Activated naive CD4-positive, alpha-beta T cell (primary cell): ENCODE measurements at places on chromosomes 7 and 10.

- no peak for DNase-seq
Observed at GRCh38 chr7:46450425-46450824, 529.4 kb upstream of the IGFBP3 start.

- no peak for DNase-seq
Observed at GRCh38 chr10:91557651-91558111, 75.2 kb downstream of the PPP1R3C start.

DNA sequence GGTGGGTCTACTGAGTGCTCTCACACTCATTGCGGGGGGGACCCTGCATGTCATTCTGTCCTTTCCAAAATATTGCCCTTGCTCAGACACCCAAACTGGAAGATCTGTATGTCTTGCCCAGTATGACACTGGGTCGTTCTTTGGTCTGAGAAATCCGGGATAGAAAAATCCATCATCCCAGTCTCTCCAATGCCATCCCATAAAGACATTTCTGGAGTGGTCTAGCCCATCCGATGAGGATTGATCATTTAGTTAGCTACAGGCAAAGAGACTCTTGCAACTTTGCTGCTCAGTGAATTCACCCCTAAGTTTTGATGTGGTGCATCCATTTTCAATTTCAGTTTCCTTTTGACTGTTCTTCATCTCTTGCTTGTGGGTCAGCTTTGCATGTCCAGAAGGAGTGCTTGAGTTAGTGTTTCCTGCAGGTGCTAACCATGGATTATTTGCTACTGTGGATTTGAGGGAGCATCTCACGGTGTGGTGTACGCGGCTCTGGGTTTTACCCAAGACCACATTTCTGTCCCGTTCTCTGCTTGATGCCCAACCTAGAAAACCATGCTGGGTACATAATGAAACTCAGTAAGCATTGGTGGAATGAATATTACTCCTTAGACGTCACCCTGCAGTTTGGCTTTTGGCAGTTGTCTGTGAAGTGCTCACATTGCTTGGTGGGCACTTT is 247.0 kb upstream of the MKI67 start:
- no peak for DNase-seq

- no peak for DNase-seq
Observed at GRCh38 chr10:110425684-110426293, 71.9 kb upstream of the DUSP5 start.

DNA sequence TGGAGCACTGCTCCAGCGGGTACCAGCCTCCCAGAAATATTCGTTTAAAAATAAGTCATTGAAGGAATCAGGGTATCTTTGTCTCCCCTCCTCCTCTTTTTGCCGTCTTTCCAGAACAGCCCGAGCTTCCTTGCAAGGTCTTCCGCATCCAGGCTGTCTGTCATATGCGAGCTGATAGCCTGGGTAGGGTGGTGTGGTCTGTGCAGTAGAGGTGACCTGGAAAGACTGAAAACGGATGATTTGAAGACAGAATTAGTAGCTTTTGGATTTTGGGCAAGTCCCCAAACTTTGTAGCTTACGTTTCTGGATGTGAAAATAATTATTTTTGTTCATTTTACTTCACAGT is 480 bp downstream of the VPS50 start:
- no peak for DNase-seq

DNA sequence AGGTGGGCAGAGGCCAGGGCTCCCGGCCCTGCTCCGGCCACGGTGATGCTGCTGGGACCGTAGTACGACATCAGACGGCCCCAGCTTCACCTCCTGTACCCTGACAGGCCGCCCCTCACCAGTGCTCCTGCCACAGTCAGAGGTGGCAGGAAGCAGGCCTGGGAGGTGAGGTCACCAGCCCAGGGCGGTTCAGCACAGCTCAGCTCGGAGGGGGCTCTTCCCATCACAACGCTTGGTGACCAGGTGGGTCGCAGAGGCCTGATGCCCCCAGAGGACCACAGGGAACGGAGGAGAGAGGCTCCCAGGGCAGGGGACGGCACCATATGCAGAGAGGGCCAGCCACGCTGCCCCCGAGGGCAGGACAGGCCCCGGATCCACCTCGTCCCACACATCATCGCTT is 8.8 kb downstream of the MICALL2 start:
- DNase-seq = no peak

- DNase-seq = no peak
Observed at GRCh38 chr7:92751902-92752901, 84.2 kb downstream of the CDK6 start.

DNA sequence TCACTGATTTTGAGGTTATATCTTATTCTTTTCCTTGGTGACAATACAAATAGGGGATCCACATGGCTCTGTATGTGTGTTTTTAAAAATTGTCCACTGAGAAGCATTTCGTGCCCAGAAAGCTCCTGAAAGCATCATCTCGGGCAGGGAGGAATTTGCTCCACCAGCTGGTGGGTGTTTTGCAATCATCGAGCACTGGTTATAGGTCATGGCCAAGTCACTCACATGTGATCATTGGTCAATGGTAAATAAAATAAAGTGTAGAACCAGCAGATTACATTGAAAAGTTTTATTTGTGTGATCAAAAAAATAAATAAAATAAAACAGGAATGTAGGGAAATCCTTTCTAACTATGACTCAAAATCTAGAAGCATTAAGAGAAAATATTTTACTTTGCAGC is 23.0 kb upstream of the SNX13 start:
- DNase-seq = no peak

DNA sequence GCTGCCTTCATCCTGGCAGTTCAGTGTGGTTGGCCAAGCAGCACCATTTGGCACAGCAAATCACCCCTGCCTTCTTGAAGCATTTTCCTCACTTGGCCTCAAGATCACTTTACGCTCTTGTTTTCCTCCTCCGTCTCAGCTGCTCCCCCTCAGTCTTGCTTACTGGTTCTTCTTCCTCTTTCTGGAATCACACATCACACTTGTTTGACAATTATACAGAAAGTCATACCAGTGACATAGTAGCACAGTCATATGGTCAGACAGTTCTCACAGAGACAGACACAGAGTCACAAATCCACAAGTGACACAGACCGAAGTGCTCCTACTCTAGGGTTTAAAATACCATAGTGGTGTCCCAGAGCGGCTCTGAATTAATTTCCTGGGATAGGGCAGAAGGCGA is 43.8 kb upstream of the ARL4A start:
- no peak for DNase-seq

- no peak for DNase-seq
Observed at GRCh38 chr7:103437623-103438022, 8.4 kb downstream of the SLC26A5 start.

DNA sequence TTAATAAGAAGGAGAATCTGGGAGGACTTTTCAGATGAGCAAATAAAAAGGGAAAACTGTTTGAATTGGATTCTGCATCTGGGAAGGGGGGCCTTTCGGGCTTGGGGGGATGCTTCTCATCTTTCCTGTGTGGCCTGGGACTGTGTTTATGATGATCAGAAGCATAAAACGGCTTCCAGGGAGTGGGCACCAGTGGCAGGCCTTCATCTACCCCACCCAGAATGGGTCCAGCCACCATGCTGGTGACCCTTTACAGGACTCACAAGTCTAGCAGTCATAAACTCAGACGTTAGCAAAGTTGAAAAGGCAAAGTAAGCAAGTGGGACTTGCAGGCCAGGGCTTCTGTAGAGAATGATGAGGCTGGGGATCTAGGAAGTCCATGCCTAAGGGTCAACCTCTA is 198.3 kb upstream of the ZMIZ1 start:
- DNase-seq = no peak

- no peak for DNase-seq
Observed at GRCh38 chr7:16651396-16652239, 5.6 kb downstream of the BZW2 start.

DNA sequence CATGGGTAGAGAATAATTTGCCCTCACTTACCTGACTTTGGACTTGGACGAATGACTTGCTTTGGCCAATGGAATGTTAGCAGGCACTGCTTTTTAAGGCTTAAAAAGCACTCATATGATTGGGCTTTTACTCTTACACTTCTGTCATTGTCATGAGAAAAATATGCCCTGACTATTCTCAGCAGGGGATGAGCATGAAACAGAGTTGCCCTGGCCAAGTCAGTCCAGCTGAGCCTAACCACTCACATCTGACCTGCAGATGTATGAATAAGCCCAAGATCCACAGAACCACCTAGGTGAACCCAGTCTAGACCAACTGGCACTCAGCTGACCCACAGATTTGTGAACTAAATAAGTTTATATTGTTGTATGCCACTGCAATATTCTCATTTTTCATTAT is 573.5 kb downstream of the TNS3 start:
- DNase-seq = no peak

DNA sequence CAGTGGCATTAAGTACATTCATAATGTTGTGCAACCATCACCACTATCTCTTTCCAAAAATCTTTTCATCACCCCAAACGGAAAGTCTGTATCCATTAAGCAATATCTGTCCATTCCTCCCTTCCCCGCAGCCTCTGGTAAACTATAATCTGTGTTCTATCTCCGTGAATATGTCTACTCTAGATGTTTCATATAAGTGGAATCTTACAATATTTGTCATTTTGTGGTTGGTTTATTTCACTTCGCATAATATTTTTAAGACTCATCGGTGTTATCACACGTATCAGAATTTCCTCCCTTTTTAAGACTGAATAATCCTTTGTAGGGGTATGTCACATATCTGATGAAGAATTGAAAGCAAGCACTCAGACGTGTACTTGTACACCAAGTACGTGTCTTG is 86.0 kb upstream of the FGFR2 start:
- no peak for DNase-seq

DNA sequence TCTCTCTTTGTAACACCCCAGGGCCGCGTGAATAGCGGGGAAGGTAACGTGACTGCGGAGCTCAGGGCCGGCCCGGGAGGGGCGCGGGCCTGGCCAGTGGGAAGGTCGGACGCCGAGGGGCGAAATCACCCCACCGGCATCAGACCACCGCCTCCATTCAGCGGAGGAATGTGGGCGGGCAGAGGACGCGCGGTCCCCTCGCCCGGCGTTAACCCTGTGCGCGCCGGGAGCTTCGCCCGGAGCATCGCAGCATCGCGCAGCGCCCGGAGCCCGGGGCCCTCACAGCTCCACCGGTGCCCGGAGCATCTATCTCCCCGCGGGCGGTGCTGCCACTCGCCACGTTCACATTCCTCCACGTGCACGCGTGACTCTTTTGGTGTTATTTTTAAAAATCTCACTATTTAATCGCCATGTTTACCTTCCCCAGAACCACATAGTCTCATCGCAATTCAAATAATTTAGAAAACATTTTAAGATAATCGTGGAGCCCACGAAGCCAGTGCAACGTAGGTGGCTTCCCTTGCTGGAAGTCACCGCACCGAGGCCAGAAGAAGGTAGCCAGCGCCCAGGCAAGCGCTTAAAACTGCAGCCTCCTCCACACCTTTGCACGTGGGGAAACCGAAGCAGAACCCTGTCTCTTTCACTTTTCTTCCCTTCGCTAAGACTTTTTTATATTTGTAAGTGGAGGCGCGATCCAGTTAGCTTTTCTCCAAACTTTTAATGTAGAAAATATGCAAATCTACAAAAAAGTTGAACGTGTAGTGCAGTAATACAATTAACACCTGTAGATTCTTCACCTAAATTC is 21.8 kb downstream of the FGFBP3 start:
- DNase-seq = no peak

- no peak for DNase-seq
Observed at GRCh38 chr7:6277476-6277875, 5.1 kb upstream of the CYTH3 start.

DNA sequence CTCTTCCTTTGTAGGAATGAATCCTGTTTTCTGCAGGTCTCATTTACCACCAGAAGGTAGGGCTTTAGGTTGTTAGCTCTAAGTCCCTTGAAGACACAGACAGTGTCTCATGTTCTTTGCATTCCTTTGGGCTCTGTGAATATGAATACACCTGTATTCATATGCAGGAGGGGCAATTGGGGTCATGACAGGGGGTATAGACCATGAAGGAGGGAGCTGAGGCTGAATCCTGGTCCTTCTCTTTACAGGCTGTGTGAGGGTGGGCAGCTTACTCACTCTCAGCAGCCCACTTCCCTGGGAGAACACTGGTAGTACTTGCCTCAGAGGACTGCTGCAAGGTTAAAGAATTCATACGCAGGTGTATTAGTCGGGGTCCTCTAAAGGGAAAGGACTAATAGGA is 267.2 kb upstream of the MGMT start:
- no peak for DNase-seq

DNA sequence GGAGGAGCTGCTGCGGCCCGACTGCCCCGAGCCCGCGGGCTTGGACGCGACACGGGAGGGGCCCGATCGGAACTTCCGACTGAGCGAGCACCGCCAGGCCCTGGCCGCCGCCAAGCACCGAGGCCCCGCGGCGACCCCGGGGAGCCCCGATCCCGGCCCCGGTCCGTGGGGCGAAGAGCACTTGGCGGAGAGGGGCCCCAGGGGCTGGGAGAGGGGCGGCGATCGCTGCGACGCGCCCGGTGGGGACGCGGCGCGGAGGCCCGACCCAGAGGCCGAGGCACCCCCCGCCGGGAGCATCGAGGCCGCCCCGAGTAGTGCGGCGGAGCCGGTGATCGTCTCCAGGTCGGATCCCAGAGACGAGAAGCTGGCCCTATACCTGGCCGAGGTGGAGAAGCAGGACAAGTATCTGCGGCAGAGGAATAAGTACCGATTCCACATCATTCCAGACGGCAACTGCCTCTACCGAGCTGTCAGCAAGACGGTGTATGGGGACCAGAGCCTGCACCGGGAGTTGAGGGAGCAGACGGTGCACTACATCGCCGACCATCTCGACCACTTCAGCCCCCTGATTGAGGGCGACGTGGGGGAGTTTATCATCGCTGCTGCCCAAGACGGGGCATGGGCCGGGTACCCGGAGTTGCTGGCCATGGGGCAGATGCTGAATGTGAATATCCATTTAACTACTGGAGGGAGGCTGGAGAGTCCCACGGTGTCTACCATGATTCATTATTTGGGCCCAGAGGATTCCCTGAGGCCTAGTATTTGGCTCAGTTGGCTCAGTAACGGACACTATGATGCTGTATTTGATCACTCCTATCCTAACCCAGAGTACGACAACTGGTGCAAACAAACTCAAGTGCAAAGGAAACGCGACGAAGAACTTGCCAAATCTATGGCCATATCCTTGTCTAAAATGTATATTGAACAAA is 1.4 kb downstream of the OTUD1 start:
- DNase-seq = peak; percentile 23

- no peak for DNase-seq
Observed at GRCh38 chr10:87500646-87501048, 4.0 kb upstream of the MINPP1 start.

DNA sequence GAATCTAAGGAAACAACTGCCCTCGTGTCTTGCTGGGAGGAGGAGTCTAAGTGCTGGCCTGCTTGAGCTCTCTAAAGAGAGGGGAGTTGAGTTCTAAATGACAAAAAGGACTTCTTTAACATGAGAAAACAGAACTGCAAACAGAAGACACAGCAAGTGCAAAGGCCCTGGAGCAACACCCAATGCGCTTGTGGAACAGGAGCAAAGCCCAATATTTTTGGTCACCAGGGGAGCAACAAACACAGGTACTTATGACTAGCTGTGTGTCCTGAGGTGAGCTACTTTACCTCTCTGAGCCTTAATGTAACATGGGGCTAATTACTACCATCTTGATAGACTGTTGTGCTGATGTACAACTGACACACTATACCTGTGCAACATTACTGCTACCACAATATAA is 634.3 kb downstream of the PARD3 start:
- no peak for DNase-seq
